Calu3 (cell line): ENCODE measurements at places on chromosomes 4 and X. TPM values are rescaled to one million over a fixed set of nuclear protein-coding genes. Genes with fewer than 3 reads are reported as not detected.

DNA sequence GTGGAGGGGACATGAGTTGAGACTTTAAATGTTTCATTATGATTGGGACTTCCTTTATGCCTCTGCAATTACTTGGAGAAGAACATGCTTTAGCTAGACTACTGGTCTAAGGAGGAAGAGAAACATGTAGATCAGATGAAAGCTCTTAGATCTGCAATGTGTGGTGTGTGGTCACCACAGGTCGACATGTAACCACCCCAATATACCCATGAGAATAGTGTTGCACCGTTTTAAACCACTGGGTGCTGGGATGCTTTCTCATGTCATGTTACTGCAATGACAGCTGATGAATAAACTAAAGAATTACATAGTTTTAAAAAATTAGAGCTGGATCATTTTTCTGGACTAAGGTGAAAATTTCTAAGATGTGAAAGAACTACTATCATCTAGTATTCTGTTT, 1039.7 kb downstream of the RAPGEF2 start:
- DNase-seq = no peak

DNA sequence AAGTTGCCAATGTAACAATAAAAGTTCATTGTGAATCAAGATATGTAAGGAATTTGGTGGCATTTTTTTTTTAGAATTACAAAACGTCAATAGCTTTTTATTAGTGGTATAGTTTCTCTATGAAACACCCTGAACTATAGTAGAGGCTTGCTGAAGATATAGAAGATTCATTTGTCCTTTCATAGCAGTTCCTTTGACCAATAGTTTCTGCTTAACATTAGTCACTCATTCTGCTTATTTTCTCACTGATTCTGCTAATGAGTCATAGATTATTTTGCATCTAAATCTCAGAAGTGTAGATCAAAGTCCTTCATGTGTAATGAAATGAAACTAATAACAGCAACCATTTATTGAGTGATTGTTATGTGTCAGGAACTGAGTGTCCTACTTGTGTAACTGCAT, 205.0 kb upstream of the TET2 start:
- no peak for DNase-seq

DNA sequence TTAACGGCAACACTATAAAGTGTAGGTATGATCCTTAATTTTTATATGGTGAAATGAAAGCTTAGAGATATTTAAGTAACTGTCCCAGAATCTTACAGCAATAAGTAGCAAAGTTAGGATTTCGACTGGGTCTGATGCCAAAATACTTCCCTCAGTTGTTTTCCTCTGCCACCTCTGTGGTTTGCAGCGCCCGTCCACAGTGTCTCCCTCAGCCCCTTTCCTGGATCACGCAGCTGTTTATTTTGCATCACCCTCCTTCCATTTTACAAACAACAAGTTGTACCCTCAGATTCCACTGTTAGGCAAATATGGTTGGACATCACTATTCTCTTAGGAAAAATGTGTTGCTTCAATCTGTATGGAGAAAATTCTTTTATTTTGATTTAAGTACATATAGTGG, 56.1 kb downstream of the RAPGEF2 start:
- no peak for DNase-seq

GRCh38 chr4:142923619-142924018, 77.5 kb upstream of the INPP4B start:
- DNase-seq = no peak

GRCh38 chr4:22515888-22516541, at the start of gene ADGRA3:
ADGRA3 (minus strand) TSS chr4:22516066; CDS start chr4:22515784, 282 bp downstream.
- DNase-seq = peak; percentile 73

DNA sequence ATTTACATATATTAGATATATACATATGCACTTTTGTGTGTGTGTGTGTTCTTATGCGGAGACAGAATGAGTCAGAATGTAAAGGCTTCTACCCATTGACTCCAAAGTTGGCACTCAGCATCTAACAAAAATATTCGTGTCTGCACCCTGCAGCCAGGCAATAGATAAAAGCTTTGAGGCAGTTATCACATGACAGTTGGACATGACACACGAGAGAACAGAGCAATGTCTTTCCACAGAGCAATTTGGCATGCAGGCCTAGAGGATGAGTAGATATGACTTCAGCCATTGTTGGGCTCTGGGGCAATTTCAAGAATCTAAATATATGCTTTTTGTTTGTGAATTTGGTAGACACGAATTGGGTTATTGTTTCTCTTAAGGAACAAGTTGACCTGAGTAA, 391.2 kb downstream of the SLITRK2 start:
- DNase-seq = no peak

- DNase-seq = peak; percentile 62
These were observed 2.5 kb downstream of the CACNA1F start for GRCh38 chrX:49230500-49231232.

DNA sequence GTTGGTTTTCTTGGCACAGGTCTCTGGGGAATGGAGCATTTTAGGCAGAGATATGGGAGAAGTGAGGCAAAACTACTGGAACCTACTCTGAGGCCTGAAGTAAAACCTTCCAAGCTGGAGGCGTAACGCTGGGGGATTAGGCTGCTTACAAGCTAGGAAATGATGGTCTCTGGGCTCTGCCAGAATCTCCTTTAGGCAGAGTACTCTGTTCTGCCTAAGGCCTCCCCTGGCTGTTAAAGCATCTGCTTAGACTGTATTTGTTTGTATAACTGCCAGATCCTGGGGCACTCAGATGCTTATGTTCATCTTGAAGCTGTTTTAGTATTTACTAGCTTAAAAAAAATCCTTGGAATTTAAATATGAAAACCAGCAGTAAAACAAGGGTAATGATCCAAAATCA, 822.2 kb downstream of the RPA4 start:
- DNase-seq = no peak

GRCh38 chr4:142194905-142195304, 558.5 kb downstream of the IL15 start:
- no peak for DNase-seq

DNA sequence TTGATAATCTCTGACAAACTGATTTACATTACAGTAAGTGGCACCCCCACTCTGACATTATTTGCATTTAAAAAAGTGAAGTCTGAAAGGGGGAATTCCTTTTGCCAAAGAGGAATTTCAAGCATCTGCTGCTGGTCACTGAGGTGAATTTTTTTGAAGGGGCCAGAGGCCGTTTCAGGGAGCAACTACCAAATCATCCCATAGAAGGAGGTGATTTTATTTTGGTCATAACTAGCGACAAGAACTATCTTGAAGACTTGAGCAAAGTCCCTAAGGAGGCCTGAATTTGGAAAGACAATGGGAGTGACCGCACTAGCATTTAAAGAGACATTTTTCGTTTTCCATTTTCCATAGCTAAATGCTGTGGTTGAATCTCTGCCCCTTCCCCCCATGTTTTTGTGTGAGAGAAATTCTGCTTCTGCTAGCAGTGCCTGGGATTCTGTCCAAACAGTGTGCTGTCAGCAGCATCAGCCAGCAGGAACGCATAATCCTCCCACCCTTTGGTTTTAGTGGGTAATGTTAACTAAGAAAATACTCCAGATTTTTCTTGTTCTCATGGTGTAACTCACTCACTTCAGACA, 110.1 kb upstream of the MED14 start:
- DNase-seq = no peak

DNA sequence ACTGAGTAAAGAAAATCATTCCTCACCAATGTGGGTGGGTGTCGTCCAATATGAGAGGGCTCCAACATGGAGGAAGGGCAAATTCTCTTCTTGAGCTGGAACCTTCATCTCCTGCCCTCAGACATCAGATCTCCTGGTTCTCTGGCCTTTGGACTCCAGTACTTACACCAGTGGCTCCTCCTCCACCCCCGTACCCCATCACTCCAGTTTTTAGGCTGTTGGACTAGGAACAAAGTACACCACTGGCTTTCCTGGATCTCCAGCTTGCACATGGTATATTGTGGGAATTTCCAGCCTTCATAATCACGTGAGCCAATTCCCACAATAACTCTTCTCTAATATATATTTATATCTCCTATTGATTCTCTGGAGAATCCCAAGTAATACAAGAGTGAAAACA, 196.9 kb downstream of the PDHA2 start:
- no peak for DNase-seq

GRCh38 chr4:73415807-73416238, 11.7 kb downstream of the ALB start:
- DNase-seq = no peak

GRCh38 chrX:23626651-23627050, 40.6 kb upstream of the PRDX4 start:
- no peak for DNase-seq

DNA sequence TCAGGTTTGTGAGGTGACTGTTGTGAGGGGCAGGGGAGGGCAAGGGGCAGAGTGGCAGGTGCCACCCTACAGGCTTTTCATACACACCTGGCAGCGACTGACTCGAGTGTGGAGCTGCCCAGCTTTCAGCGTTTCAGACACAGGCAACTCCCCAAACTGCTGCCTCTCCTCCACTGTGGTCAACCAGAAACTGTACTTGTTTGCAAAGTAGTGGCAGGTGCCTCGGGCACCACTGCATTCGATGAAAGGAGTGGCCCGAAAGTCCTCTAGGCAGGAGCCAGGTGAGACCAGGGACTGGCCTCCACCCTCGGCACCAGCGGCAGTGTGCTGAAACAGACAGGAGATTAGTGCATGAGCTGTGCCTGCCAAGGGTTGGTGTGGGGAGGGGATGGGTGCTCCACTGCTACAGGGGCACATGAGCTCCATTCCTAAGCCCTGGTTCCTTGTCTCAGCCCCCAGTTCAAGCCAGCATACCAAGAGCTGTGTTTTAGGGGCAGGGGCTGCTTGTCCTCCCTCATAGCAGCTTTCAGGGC, 65.4 kb downstream of the ATG4A start:
- no peak for DNase-seq

- no peak for DNase-seq
These were observed 109.0 kb upstream of the C1QTNF7 start for GRCh38 chr4:15318621-15319348.

DNA sequence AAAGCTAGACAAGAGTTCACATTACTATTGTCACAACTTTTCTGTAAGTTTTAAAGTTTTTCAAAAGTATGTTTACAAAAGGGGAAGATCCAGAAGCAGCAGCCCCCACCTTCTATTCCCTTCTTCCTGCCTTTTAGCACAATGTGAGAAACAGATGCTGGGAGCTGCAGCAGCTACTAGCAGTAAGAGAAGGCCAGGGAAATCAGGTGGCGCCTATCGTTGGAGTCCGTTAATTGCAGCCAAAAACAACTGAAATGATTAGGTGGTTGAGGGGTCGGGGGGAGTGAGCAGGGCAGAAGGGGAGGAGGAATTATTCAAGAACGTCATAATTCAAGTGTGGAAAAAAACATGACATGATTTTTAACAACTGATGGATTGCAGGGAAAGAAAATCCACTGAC, 27.4 kb downstream of the FRYL start:
- DNase-seq = no peak

DNA sequence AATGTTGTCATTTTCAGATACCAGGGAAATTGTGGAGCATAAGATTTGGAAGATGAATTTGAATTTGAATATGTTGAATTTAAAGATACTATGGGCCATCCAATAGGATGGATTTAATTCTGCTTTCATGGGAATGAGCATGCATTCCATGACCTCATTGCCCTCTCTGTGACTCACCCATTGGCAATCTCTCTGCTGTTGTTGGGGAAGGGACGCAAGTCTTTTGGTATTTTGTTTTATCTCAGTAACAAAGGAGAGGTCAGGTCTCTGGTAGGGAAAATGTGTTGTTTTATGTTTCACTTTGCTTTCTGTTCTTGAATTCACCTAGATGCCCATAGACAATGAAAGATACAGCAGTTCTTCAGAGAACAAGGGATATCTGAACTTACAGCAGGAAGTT, 42.1 kb upstream of the MAGEA4 start:
- DNase-seq = peak; percentile 29

GRCh38 chr4:163651761-163652160, 157.3 kb downstream of the TMA16 start:
- DNase-seq = no peak

GRCh38 chr4:73345399-73345975, 58.6 kb upstream of the ALB start:
- no peak for DNase-seq

- no peak for DNase-seq
These were observed 11.3 kb downstream of the SMIM10L2A start for GRCh38 chrX:135432881-135433521.

DNA sequence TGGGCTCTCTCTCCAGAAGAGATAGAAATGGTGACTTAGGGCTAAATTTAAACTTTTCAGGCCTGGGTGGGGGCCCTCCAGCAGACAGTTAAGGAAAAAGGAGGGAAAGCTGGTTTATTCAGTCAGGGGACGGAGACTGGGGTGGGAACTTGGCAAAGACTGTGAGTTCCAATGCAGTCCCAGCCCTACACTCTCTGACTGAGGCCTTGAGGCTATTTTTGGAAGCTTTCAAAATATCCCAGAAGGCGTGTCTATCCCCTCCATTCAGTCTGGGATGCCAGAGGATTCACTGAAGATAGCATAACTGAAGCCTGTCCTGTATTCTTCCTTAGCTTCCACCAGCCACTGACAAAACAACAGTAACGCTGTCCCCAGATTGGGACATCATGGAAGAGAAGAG, 32.1 kb upstream of the MSN start:
- no peak for DNase-seq

DNA sequence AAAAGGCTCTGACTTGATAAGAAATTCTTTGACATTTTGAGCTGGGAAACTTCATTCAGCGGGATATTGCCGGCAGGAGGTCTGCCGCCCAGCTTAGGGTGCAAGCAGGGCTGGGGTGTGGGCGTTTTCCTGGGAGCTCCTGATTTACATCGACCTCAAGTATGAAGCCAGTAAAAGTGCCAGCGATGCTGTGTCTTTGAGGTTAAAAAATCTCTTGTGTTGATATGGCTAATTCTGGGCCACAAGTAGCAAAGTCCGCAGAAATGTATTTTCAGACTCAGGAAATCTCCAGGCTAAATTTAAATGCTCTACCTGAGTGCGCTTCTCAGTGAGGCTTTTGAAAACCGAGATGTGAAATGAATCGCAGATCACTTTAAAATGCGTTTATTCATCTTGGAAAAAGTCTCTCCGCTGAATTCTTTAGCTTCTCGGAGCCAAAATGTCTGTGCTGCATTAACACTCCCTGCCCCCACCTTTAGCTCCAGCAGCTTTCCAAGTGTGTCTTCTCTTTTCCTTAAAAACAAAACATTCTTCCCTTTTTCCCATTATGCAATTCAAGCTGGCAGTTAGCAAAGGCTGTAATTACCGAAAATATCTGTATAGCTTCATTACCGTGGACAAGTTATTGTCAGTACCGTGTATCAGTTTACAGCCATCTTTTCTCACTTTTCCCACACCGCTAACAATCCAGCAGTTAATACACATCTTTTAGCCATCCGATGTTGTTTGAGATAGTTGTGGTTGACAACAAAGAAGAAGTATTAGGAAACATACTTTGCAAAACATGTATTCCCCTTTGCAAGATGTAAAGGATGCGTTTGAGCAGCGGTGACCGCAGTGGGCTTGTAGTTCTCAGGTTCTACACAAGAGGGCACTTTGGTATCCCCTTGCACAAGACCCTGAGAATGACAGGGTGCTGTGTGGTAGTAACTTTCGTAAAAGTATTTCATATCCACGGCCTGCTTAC, 136.0 kb upstream of the STX18 start:
- DNase-seq = no peak

GRCh38 chr4:16665942-16666551, 232.4 kb downstream of the LDB2 start:
- no peak for DNase-seq

- DNase-seq = peak; percentile 4
These were observed 43.1 kb downstream of the ADAMTS3 start for GRCh38 chr4:72525938-72526337.

The NUDT11 gene
- total RNA-seq = 1.3 and 1.4 TPM in 2 replicates

The NAA11 gene
- not detected in 2 replicates for total RNA-seq

The FATE1 gene
- total RNA-seq = not detected in 2 replicates

The ANK2 gene
- total RNA-seq = 4.1 and 4.4 TPM in 2 replicates

The P2RY8 gene
- total RNA-seq = 0.07 TPM in 1 of 2 replicates, not detected in the other

The RAB33B gene
- 5.9 and 6.2 TPM in 2 replicates for total RNA-seq

The STOX2 gene
- 7.1 and 10.0 TPM in 2 replicates for total RNA-seq

The STIM2 gene
- 24.2 and 31.0 TPM in 2 replicates for total RNA-seq
